ENCODE measurements at places on chromosomes 6 and 20. TPM values are rescaled to one million over a fixed set of nuclear protein-coding genes. Genes with fewer than 3 reads are reported as not detected.

DNA sequence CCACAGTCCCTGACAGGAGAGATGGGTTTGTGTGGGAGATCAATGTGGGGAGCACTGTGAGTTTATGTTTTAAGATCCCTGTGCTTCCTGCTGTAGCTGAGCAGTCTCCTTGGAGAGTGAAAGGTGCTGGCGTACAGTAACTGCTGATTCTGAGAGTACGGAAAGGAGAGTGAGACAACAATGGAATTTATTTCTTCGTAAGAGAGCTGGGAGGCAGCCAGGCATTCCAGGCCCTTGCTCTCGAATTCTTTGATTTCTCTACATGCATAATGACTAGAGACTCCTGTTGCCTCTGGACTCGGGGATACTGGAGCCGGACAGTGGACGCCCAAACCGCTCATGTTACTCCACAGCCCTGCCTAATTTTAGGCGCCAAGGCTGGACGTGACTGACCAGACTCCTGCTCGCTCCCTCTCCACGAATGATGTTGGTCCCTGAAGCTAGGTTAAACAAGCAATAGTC, 131.0 kb upstream of the PHACTR1 start:
- no peak for DNase-seq
- no peak overlapping the region for H3K27ac ChIP-seq
- H3K36me3 ChIP-seq = no peaks in the 10 kb centered on the region
- H3K27me3 ChIP-seq = no peaks in the 10 kb centered on the region

Gene HS3ST5
- not detected for polyA plus RNA-seq

Gene PROKR2
- not detected for polyA plus RNA-seq

Gene CHRNA4
- not detected for polyA plus RNA-seq

Measured in naive B cell (primary cell).